ENCODE measurements at places on chromosomes 2 and 18.

GRCh38 chr2:237628247-237629187 lies 1.1 kb downstream of the LRRFIP1 start:
- DNase-seq: no peak

DNA sequence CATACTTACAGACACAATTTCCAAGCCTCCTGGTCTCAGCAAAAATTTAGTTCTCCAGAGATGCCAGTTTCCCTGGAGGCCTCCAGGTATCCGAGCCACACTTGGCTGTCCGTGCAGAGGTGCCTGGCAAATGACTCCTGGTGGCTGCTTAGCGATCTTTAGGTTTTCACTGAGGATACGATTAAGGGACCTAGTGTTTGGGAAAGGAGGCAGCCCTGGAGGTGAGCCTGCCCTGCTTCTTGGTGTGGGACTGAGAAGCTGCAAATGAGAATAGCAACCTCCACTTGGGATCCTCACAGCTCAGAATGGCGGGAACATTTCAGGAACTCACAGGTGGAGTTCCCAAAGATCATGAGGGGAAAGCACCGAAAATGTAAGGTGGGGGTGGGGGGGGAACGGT lies 217.6 kb downstream of the ALPK2 start:
- no peak for DNase-seq

DNA sequence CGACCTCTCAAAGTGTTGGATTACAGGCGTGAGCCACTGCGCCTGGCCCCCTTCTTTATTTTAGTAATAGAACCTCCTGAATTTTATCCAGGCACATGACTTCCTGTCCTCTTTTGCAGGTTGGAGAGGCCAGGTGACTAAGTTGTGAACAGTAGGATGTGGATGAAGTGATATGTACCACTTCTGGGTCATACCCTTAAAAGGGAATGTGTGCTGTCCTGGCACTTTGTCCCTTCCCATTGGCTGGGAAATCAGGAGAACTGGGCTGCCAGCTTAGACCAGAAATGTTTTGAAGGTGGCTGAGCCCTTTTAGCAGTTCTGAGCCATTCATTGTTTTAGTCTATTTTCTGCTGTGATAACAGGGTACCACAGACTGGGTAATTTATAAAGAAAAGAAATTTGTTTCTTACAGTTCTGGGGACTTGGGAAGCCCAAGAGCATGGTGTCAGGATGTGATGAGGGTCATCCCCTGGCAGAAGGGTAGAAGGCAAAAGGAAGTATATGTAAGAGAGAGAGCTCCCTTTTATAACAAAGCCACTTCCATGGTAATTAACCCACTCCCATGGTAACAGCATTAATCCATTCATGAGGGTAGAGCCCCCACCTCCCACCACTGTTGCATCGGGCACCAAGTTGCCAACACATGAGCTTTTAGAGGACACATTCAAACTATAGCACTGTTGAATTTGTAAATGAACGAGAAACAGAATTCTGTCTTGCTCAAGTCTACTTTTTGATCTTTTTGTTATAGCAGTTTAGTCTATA lies 79.1 kb downstream of the TTC27 start:
- no peak for DNase-seq

DNA sequence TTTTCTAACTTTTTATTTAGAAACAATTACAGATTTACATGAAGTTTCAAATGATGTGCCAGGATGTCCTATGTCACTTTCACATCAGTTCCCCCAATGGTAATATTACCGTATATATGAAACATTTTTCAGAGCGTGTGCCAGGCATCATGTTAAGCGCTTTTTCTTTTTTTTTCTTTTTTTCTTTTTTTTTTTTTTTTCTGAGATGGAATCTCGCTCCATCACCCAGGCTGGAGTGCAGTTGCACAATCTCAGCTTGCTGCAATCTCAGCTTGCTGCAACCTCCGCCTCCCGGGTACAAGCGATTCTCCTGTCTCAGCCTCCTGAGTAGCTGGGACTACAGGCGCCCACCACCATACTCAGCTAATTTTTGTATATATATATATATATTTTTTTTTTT lies 5.6 kb upstream of the PPP4R1 start:
- no peak for DNase-seq

DNA sequence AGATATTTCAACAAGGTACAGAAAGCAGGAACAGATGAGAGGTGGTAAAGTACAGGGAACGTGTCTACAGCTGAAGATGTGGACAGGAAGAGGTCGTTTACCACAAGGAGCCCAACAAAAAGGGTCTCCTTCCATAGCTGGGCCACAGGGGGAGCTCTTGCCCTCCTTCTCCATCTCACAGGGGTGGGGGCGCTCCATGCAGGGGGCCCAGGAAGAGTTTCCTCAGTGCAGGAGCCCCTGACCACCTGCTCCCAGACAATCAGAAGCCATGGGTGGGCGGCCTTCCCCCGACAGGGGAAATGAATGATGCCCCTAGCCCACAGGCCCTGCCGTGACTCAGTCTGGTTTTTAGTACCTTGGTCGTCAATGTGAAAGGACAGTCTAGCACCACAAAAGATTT lies 163.6 kb upstream of the ZNF516 start:
- no peak for DNase-seq

DNA sequence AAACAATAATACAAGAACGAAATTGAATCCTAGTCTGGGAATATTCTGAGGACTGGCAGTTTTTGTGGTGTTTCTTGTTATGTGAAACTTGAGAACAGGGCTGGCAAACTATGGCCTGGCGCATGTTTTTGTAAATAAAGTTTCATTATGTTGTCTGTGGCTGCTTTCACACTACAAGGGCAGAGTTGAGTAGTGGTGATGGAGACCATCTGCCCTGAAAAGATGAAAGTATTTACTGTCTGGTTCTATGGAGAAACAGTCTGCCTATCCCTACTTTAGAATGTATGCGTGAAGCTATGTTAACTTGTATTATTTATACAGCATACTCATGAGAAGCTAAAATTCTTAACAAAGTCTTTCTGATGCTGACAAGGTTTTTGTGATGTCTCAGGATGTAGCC lies 351.9 kb downstream of the LRRTM1 start:
- no peak for DNase-seq

DNA sequence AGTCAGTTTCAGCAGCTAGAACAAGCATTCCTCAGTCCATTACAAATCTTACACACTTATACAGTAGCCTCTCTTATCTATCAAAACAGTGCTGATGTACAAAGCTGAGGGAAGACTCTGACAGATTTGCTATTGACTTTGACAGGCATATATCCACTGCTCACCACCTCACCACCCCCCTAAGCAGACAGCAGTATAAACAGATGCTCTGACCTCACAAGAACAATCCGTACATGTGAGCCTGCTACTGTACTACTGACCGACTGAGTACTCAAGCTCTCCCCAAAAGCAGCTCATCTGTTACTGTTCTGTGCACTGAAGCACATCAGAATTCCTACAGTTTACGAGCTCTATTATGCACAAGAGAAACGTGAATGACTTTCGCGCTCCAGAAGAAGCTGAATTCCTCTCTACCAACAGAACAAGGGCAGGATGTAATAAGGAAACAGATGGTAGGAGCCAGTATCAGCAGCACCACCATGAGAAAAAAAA lies 95.6 kb upstream of the PDE1A start:
- no peak for DNase-seq

- no peak for DNase-seq
Observed at GRCh38 chr2:54528311-54528955, 72.3 kb downstream of the SPTBN1 start.

GRCh38 chr2:224778474-224778877 lies 62.3 kb upstream of the CCDC195 start:
- peak; percentile 43 for DNase-seq

DNA sequence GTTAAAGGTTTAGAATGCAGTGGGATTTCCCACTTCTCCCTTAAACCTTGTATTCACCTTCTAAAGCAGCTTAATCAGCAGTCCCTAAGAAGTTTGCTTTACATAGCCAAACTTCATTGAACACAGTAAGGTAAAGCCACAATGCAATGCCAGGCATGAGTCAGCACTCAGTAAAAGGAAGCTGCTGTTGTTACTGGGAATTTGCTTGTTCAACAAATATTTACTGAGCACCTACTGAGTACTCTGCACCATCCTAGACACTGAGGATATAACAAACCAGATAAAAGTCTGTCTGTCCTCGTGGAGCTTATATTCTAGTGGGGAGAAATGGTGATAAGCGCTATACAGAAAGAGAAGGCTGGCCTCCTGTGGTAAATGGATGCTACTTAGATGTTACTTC lies 162.7 kb downstream of the PKP4 start:
- DNase-seq: no peak

- no peak for DNase-seq
Observed at GRCh38 chr2:217431577-217432269, 571.1 kb downstream of the TNS1 start.

- no peak for DNase-seq
Observed at GRCh38 chr2:100009743-100010142, 132.6 kb downstream of the AFF3 start.

DNA sequence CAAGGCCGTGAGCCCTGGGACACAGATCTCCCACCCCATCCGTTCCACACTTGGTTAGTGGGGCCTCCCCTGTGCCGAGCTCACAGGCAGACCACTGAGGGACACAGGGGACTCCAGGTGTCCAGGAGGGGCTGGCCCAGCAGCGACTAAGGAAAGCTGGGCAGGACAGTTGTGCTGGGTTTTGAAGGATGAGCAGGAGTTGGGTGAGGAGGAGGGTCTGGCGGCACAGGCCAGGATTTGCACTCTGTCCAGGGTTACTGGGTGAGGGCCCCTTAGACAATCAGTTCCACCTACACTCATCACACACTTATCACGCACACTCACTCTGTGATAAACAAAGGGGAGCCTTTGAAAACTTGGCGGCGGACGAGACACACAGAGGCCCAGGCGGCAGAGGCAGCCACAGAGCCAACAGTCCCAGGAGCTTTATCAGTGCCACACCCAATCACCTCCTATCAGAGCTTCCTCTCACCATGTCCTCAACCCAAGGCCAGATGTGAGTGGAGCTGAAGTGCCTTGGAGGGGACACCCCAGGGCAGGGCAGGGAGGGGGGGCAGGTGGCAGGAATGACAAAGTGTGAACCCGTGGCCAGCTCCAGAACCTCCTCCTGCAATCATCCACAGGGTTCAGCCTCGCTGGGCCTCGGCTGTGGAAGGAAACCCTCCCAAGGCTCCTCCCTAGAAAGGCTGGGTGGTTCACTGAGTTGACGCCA lies 26.6 kb downstream of the BIN1 start:
- no peak for DNase-seq

DNA sequence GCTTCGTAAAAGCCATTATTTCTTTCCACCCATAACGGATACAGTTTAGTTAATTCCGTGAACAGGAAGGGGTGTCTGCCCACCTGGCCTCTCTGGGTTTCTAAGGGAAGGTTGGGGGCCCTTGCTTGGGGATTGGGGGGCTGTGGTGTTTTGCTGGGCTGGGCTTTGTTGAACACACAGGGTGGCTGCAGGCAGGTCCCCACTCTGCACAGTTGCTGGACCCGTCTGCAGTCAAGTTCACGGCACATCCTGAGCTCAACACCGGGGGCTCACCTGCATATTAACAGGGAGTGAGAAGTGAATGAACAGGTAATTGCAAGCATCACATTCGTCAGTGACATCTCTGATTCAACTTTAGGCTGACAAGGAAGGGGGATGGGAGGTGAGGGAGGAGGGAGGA lies 109.0 kb downstream of the ZNF516 start:
- no peak for DNase-seq

GRCh38 chr2:147441182-147441581 lies 403.6 kb upstream of the ACVR2A start:
- no peak for DNase-seq

Data from urothelium cell line (cell line).